ENCODE measurements at places on chromosomes 2 and 18.

- no peak for DNase-seq
These were observed 97.9 kb downstream of the ATAD2B start for GRCh38 chr2:23828986-23829385.

DNA sequence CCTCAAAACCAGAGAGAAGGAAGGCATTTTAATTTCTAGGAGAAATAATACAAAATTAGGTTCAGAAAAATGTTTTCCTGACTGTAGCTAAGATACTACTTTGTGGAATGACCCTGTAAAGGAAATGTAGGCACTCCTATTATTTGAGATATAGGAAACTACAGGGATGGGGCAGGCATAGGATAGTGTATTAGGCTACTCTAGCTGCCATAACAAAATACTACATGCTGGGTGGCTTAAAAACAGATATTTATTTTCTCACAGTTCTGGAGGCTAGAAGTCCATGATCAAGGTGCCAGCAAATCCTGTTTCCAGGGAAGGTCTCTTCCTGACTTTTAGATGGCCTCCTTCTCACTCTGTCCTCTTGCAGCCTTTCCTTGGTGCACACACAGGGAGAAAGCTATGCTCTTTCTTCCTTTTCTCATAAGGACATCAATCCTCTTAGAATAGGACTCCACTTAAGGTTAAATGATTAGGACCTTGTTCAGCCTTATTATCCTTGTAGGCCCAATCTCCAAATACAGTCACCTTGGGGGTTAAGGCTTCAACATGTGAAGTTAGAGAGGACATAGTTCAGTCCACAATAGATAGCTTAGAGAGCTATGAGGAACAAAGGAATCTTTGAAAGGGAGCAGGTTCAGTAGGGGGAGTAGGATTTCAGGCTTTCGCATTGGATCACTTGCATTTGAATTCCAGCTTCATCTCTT is 14.0 kb upstream of the CAVIN2 start:
- DNase-seq = no peak

- no peak for DNase-seq
These were observed 34.0 kb upstream of the TMEM131 start for GRCh38 chr2:98029718-98030222.

DNA sequence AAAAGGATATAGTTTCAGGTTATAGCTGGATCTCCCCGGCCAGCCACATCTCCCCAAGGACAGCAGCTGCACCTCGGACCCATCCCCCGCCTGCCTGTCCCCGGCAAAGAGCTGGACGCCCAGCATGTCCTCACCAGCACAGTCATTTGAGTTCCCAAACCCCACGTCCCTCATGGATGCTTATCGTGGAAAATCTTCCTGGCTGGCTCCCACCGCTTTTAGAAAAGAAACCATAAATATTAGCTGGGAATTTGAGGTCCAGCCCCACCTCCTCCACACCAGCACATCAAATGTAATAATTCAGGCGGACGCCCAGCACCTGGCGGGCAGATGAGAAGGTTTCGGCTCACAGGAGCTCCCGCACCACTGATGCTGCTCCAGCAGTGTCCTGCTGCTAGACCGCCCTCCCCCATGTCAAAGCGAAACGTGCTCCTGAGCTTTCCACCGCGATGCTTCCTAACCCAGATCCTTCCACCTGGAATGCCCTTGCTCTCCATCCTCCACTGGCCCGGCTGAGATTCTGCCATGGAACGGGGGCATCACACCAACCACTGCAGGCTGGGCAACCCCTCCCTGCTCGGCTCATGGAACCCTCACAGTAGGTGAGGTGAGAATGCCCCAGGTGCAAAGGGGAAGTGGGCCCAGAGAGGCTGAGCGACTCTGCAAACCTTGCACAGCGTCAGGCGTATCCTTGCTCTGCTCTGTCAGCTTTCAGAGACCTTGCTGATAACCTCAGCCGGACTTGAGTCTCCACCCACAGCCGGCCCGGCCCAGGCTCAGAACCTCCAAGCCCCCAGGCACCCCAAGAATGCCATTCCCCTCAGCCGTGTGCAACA is 71.5 kb upstream of the GPC1 start:
- no peak for DNase-seq

DNA sequence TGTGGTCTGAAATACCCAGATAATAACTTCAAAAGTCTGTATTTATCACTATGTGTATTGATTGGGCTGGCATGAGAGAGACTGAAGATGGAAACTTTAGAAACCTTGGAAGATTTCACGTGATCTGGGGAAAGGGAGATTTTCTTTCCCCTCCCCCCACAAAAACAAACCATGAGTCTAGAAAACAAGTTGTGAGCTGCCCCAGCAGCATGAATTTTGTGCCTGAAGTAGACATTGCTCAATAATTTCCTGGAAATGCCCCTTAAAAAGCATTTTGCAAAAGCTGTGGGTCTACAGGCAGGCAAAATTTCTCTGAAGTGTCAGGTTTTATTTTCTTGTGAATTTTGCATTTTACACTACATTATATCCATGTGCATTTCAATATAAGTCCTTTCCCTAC is 101.8 kb downstream of the ETAA1 start:
- no peak for DNase-seq

- DNase-seq = no peak
These were observed 86.8 kb upstream of the HS6ST1 start for GRCh38 chr2:128405467-128405900.

DNA sequence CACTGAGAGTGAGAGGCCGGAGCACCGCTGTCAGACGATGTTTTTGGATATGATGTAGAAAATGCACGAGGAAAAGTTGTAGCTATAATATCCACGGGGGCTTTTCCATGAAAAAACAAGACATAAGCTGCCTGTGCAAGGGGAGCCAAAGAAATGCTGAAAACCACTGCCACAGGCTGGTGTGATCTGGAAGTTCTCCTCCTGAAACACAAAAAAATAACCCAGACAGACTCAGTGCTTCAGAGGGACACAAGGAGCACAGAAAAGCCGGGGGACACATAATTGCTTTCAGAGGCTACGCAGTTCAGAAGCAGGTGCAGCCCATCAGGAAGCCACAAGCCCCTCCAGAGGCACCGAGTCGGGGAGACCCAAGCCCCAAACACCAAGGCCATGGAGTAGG is 98.2 kb downstream of the ZNF516 start:
- DNase-seq = no peak

DNA sequence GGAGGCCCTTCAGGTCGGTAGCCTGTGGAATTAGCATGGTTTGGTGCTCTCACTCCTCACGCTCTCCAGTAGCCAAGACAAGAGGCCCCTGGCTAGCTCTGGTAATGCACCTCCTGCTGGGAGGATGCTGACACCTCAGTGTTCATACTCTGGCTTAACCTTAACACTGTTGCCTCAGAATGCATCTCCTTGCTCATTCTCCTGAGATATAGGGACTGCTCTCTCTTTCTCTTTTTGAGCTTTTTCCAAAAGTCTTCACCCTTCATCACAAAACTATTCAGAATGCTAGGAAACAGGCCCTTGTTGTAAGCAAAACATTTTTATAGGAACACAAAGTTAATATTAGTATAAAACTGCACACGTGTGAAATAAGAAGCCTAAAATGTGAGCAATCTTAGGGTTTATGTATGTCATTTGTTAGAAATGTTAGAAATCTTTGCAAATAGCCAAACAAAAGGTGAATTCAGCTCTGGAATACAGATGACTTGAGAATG is 17.3 kb upstream of the IMPA2 start:
- no peak for DNase-seq

- DNase-seq = no peak
These were observed 276.4 kb downstream of the TGIF1 start for GRCh38 chr18:3726238-3726951.
